ENCODE measurements at places on chromosomes 5 and 9.
A peak's percentile ranks its signal among the peaks of the same experiment; 100 is the strongest.

DNA sequence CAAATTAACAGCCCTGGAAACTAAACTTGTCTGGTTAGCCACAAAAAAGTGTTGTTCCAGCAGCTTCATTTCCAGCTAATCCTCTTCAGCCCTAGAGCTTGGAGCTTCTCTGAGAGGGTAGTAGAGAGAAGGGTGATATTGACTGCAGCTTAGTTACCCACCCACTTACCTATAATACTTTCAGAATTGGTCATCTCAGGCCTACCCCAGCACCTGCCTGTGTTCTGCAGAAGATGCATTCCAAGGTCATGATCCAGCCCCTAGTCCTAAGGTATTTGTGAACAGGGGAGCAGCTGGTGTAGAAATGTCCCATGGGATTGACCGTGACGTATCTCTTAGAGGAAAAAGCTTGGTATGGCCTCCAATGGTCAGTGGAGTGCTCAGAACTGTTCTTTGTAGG, 289.0 kb downstream of the NR3C1 start:
- DNase-seq, result no peak

DNA sequence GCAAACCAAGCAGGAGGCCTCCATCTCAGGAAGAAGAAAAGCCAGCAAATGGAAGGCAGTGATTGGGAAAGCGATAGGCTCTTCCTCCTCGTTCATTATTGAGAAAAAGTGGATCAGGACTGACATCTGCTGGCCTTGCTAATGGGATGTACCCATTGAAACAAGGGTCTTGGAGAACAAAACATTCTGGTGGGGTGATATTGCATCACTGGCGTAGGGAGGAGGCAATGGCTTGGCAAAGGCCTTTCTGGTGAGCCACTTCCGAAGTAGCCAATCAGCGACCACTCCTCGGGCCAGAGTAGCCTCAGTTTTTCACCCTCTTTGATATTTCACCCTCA, 86.7 kb upstream of the NFIB start:
- DNase-seq, result peak; percentile 28

DNA sequence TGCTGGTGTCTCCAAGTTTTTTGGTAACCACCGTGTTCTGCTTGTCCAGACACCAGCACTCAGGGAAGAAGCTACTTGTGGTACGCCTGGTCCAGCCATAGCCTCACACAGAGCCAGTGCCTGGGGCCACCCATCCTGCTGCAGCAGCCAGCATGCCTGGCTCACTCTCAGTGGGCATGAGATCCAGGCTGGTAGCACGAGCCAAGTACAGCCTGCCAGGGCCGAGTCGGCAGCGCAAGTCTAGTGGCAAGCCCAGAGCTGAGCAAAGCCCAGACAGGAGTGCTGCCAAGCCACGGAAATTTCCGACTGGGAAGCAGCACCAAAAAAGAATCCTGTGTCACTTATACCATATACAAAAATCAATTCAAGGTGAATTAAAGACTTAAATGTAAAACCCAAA, 36.3 kb upstream of the FBXL17 start:
- peak; percentile 67 for DNase-seq

- no peak for DNase-seq
Measured at GRCh38 chr5:116487045-116487444, 87.6 kb downstream of the SEMA6A start.

DNA sequence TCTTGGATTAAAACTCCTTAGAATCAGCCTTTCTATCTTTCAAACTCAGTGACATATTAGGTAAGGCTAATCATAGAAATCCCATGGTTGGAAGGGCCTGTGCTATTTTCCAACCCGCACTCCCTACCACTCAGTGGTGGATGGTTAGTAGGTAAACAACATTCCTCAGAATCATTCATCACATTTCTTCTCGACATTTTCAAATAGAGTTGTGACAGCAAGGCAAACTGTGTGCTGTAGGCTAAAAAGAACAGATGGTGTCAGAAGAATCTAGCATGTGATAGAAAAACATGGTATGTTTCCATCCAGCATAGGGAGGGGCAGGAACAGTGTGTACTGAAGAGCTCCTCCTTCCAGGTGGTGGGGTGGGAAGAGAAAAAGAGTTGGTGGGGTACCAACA, 227.3 kb upstream of the NMUR2 start:
- no peak for DNase-seq

GRCh38 chr5:113246361-113246870, 188.4 kb downstream of the TSSK1B start:
- DNase-seq, result no peak

GRCh38 chr9:125262294-125262991, 817 bp downstream of the GAPVD1 start:
- no peak for DNase-seq

DNA sequence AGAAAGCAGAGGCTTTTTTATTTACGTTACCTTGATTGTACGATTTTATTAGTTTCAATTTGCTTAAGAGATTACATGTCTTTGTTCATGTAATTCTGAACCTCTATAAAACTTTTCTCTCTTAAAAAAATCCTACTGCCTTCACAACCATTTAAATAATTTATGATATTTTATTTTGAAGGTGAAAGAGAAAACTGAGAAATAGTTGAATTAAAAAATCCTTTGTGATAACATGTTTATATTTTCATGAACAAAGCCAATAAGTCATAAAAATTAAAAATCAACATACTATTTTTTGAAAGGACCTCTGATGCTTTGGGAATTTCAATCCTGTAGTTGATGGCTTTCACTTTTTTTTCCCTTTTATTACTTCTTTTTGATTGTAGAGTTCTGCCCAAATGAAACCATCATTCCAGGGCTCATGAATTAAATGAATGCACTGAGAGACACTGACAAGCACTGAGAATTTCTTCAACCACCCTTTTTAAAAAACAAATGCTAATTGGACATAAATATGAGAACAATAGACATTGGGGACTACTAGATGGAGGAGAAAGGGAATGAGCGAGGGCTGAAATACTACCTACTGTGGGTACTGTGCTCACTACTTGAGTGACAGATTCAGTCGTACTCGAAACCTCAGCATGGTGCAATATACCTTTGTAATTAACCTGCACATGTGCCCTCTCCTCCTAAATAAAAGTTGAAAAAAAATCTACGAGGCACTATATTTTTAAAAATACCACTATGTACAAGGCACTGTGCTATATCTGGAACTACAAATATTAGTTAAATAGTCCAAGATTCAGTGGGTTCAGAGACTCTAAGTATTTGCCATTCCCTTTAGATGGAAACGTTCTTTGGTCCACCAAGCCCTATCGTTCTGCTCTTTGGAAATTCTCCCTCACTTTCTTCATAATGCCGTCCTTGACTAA, 5.9 kb downstream of the CDKN2A start:
- DNase-seq, result no peak

DNA sequence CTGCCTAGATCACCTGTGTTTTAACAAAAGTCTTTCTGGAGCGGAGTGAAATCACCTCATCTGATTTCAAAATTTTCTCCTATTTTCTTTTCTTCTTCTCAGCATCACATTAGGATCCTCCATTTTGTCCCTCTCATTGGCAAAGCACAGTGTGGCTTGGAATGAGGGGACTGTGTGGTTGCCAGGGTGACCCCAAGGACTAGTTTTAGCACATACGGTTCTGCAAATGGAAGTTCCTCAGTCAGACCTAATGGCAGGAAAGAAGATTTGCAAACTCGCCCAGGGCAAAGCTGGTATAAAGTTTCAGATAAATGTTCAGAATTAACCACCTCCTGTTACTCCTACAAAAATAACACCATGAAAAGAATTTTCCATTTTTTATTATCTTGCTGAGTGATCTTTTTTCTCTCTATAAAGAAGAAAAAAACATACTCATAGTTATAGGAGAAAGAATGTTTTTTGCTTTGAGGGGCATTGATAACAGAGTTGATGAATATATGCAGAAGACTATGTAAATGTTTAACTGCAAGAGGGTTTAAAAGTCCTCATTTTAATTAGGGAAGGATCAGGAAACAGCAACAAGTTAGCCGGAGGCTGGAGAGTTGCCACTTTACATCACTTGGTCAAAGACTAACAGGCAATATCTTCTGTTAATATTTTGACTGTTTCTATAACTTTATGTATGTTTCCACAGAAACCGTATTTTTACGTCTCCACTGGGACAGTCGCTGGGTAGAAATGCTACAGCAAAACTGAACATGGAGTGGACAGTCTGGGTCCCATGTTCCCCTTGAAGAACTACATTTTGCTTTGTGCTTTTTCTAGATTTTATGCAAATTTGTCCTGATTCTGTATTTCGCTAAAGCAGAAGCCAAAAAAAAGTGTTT, 257.8 kb downstream of the NR2F1-AS1 start:
- no peak for DNase-seq

DNA sequence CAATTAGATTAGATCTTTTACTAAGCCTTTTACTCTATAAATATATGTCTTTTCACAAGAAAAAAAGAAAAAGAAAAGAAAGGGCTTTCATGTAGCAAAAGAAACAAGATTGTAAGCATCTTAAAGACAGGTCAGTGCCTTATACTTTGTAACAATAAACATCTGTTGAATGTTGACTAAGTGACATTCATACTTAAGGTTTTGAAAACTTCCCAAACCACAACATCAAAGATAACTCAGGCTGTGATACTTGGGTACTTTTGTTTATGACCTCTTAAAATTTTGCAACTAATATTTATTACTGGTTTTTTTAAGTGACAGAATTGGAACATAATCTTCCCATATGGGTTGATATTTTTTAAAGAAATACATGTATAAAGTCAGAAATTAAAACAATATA, 7.4 kb downstream of the GRAMD2B start:
- DNase-seq, result no peak

DNA sequence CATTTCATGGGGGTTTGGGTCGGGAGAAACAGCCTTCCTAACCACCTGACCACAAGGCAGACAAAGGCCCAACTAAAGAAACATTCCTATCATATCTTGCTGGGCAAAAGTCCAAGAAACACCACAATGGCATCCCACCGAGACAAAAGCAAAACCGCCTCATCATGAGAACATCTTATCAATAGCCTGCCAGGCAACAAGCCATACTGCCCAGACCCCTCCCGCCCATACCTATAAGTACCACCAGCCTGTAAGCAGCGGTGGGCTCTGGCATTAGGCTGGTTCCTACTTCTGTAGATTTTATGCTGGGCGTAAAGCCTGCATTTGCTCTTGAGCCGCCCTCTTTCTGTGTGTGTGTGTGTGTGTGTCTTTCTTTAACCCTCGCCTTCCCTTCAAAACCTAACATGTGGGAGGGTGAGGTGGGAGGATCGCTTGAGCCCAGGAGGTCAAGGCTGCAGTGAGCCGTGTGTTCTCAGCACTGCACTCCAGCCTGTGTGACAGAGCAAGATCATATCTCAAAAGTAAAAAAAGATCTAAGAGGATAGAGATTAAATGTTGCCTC, 56.9 kb downstream of the PDE6A start:
- no peak for DNase-seq

DNA sequence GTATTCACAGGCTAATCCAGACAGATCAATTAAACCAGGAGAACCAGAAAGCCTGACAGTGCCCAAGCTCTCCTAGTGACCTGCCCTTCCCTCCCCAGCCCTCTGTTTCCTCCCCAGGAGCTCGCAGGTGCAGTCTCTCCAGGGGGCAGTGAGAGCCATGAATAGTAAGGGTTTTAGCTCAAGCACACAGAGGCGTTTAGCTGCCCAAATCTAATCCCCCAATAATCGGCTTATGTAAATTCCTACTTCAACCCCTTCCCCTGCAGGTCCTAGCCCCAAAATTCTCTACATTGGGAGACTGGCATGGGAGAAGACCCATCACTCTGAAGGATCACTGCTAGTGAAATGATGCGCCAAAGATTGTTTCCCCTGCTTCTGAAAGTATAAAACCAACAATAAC, 10.5 kb upstream of the TAL2 start:
- DNase-seq, result no peak

DNA sequence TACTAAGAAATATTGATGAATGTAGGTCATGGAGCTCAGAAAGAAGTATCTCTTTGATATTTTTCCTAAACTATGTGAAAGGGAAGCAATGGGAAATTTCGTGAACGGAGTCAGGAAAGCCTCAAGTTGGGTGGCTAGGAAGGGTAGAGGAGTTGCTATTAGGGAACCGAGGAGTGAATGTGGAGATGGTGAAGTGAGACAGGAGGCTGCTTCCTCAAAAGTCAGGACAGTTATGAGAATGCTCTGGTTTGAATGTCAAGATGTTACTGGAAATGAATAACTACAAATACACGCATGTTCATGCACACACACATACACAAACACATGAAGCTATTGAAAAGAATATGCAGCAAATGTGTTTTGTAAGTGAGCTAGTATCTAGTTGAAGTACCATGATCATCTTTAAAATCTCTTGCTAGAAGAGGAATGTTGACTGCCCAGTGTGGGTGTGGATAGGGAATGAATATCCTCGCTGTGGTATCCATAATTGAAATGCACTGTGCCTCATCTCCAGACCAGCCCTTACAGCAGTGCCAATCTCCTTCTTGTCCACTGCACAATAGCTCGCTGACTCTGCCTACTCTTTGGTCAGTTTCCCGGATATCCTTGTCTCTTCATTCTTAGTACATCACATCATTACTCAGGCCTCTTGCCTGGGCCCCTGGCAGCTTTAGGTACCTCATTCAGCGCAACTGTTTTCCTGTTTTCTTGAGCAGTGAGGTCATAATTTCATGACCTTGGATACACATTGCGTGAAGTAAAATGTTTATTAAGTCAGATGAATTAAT, 21.9 kb upstream of the PDCD1LG2 start:
- DNase-seq, result no peak

DNA sequence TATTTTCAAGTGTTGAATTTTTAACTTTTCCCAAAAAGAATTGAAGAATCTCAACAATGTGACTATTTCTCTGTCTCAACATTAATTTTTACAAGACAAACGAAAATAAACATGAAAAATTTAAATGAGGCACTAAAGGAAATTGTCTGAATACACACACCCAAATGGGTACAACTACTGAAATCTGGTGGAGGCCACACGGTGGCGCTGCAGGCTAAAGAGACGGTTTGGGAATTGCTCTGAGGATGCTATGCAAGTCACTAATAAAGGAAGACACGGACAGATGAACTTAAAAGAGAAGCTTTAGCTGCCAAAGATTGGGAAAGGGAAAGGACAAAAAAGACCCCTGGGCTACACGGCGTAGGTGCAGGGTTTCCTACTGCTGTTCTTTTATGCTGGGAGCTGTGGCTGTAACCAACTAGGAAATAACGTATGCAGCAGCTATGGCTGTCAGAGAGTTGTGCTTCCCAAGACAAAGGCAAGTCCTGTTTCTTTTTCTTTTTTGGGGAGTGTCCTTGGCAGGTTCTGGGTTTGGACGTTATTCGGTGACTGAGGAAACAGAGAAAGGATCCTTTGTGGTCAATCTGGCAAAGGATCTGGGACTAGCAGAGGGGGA, at the start of gene PCDHB10:
PCDHB10 (plus strand) TSS at position 244 of the 616 bp plus-strand sequence; CDS start at position 444, 200 bp downstream.
- peak; percentile 42 for DNase-seq

- DNase-seq, result no peak
Measured at GRCh38 chr9:108297073-108297472, 558.7 kb downstream of the ACTL7B start.

GRCh38 chr5:54091307-54092130, 218.9 kb downstream of the ARL15 start:
- DNase-seq, result peak; percentile 85

GRCh38 chr9:108708448-108708847, 147.3 kb downstream of the ACTL7B start:
- peak; percentile 84 for DNase-seq

DNA sequence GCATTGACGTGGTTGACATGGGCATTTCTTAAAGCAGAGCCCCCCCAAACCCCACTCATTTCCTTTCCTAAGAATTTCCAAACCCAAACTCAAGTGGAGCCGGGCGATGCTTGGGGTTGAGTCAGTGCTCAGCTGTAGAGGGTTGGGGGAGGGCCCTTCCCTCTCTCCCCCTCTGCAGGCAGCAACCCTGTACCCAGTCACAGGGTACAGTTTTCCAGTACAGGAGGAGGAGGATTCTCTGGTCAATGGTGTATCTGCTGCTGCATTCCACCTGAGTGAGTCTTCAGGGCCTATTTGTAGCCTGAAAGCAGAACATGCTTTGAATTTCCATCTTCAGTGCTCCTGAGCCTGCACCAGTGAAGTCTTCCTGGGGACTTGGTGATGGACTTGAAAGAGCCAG, 55.8 kb downstream of the ENTREP1 start:
- DNase-seq, result no peak
